ENCODE measurements at places on chromosomes 12 and 14. TPM values are rescaled to one million over a fixed set of nuclear protein-coding genes. Genes with fewer than 3 reads are reported as not detected.

DNA sequence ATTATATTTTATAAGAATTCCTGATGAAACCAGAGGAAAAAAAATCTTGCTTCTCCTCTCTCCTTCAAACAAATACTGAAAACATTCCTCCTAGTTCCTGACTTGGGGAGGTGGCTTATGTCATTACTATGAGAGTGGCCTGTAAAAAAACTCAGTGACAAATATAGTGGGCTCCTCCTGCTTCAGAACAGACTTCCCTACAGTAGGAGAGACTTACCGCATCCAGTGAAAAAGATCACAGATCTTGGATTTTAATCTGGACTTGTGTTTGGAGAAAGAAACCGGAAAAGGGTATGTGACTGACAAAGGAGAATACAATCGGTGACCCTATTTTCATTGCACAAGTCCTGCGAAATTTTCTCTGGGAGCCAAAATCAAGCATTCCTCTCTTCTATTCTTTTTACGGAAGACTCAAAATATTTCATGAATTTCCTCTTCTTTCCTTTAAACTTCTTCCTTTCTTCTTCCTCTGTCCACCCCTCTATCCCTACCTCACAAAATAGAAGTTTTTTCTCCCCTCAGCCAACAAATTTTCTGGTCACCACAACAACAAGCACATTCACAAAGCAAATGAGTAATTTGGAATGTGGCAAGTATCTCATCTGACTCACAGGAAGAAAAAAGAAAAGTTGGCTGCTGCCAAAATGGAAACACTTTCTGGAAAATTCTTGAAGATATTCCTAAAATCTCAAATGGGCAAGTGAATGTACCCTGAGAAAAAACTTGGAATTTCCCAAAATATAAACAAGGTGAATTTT, 185.1 kb upstream of the CDKN3 start:
- no peak overlapping the region for H3K4me3 ChIP-seq
- no peaks in the 10 kb centered on the region for H3K36me3 ChIP-seq
- DNase-seq, result no peak
- no peaks in the 10 kb centered on the region for H3K27me3 ChIP-seq
- H3K27ac ChIP-seq, result no peak overlapping the region

- DNase-seq, result peak; percentile 70
- no peak overlapping the region for H3K27ac ChIP-seq
- H3K27me3 ChIP-seq, result no peaks in the 10 kb centered on the region
- no peaks in the 10 kb centered on the region for H3K4me1 ChIP-seq
These were observed 8.1 kb upstream of the PPP1R1A start for GRCh38 chr12:54596526-54596946.

- no peak overlapping the region for H3K27ac ChIP-seq
- no peaks in the 10 kb centered on the region for H3K36me3 ChIP-seq
- H3K4me3 ChIP-seq, result no peak overlapping the region
- DNase-seq, result no peak
- peaks cover 4% of the 10 kb centered on the region for H3K4me1 ChIP-seq
These were observed 27.9 kb upstream of the EVL start for GRCh38 chr14:100037353-100037752.

- no peaks in the 10 kb centered on the region for H3K4me1 ChIP-seq
- no peak for DNase-seq
- H3K27ac ChIP-seq, result no peak overlapping the region
These were observed 112.3 kb upstream of the BCL2L14 start for GRCh38 chr12:11958221-11959091.

GRCh38 chr12:80419644-80420043, 24.4 kb upstream of the PTPRQ start:
- no peak overlapping the region for H3K4me3 ChIP-seq
- H3K4me1 ChIP-seq, result peaks cover 2% of the 10 kb centered on the region
- no peak overlapping the region for H3K27ac ChIP-seq
- DNase-seq, result no peak
- H3K27me3 ChIP-seq, result no peaks in the 10 kb centered on the region

- H3K4me3 ChIP-seq, result no peak overlapping the region
- DNase-seq, result no peak
These were observed 44.7 kb downstream of the RIN3 start for GRCh38 chr14:92558319-92558718.

GRCh38 chr12:53750812-53751335, 905 bp downstream of the CISTR start:
- no peak overlapping the region for H3K27ac ChIP-seq
- peaks cover 6% of the 10 kb centered on the region for H3K4me1 ChIP-seq
- H3K4me3 ChIP-seq, result peak overlapping the region; percentile 47
- no peaks in the 10 kb centered on the region for H3K27me3 ChIP-seq
- no peaks in the 10 kb centered on the region for H3K36me3 ChIP-seq
- peak; percentile 37 for DNase-seq

- H3K27me3 ChIP-seq, result no peaks in the 10 kb centered on the region
- H3K27ac ChIP-seq, result no peak overlapping the region
- peak; percentile 64 for DNase-seq
- H3K4me1 ChIP-seq, result peaks cover 7% of the 10 kb centered on the region
These were observed 853 bp downstream of the USP5 start for GRCh38 chr12:6852651-6853354.

DNA sequence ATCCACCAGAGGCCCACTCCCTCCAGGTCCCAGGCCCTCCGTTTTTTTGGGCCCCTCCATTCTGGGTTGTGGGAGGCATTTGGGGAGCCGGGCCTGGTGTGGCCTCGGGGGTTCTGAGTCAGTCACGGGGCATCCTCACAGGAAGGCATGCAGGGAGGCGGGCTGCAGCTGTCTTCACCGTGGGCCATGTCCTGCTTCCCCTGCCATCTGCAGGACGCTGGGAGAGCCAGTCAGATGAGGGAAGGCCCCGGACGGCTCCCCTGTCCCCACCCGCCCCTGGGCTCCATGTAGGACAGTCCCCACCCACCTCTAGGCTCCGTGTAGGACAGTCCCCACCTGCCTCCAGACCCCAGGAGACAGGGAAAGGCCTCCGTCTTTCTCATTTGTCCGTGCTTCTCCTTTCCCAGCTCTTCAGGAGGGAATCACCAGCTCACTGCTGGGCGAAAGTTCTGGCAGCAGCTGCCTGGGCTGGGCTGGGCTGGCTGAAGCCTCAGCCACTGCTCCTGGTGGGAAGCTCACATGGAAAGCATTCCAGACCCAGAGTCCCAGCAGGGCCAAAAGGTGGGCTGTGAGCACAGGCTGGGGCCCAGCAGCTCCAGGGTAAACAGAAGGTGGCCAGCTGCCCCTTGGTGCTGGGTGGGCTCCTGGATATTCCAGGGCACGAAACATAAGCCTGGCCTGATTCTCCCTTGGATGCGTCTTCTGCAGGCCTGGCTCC, 217.8 kb downstream of the KIF26A start:
- no peak overlapping the region for H3K4me3 ChIP-seq
- no peaks in the 10 kb centered on the region for H3K27me3 ChIP-seq
- H3K4me1 ChIP-seq, result no peaks in the 10 kb centered on the region
- no peak for DNase-seq

- no peaks in the 10 kb centered on the region for H3K27me3 ChIP-seq
- no peak for DNase-seq
- no peak overlapping the region for H3K4me3 ChIP-seq
- H3K4me1 ChIP-seq, result no peaks in the 10 kb centered on the region
- H3K36me3 ChIP-seq, result no peaks in the 10 kb centered on the region
These were observed 419.0 kb upstream of the TMPO start for GRCh38 chr12:98096436-98096835.

GRCh38 chr12:92039046-92039445, 106.6 kb downstream of the BTG1 start:
- no peak overlapping the region for H3K27ac ChIP-seq
- no peak overlapping the region for H3K4me3 ChIP-seq
- peaks cover 3% of the 10 kb centered on the region for H3K4me1 ChIP-seq
- H3K36me3 ChIP-seq, result no peaks in the 10 kb centered on the region
- DNase-seq, result no peak
- no peaks in the 10 kb centered on the region for H3K27me3 ChIP-seq

- H3K27me3 ChIP-seq, result no peaks in the 10 kb centered on the region
- no peaks in the 10 kb centered on the region for H3K4me1 ChIP-seq
- no peak overlapping the region for H3K4me3 ChIP-seq
- no peak for DNase-seq
- no peak overlapping the region for H3K27ac ChIP-seq
- H3K36me3 ChIP-seq, result no peaks in the 10 kb centered on the region
These were observed 55.5 kb upstream of the TTC7B start for GRCh38 chr14:90871605-90872233.

DNA sequence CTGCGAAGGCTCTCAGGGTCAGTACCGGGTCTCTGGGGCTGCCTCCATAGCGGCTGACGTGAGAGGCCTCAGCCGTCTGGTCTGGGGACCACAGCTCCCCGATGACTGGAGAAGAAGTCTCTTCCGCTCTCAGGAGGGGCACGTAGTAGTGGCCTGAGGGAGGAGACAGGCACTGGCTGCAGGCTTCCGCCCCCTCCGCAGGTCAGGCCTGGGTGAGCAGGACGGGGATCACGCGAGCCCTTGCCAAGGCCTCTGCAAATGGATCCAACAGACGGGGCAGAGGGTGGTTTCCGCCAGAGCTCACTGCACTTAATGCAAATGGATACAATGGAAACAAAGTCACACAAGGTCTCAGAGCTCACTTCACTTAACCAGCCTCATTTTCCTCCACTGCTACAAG, 24.7 kb downstream of the ANKLE2 start:
- H3K36me3 ChIP-seq, result no peaks in the 10 kb centered on the region
- DNase-seq, result no peak
- no peak overlapping the region for H3K27ac ChIP-seq
- H3K27me3 ChIP-seq, result no peaks in the 10 kb centered on the region
- no peak overlapping the region for H3K4me3 ChIP-seq

- no peak overlapping the region for H3K27ac ChIP-seq
- no peak overlapping the region for H3K4me3 ChIP-seq
- peaks cover 12% of the 10 kb centered on the region for H3K4me1 ChIP-seq
- no peaks in the 10 kb centered on the region for H3K27me3 ChIP-seq
- no peaks in the 10 kb centered on the region for H3K36me3 ChIP-seq
These were observed 114.8 kb downstream of the DIP2B start for GRCh38 chr12:50619610-50619958.

- H3K4me3 ChIP-seq, result no peak overlapping the region
- no peak for DNase-seq
- no peak overlapping the region for H3K27ac ChIP-seq
- no peaks in the 10 kb centered on the region for H3K36me3 ChIP-seq
These were observed 24.5 kb downstream of the BEGAIN start for GRCh38 chr14:100562751-100563150.

- H3K4me3 ChIP-seq, result peak overlapping the region; percentile 13
- no peaks in the 10 kb centered on the region for H3K27me3 ChIP-seq
- H3K36me3 ChIP-seq, result no peaks in the 10 kb centered on the region
- peaks cover 16% of the 10 kb centered on the region for H3K4me1 ChIP-seq
- H3K27ac ChIP-seq, result no peak overlapping the region
These were observed 33.5 kb upstream of the EVL start for GRCh38 chr14:100031506-100032281.

GRCh38 chr14:37992499-37992898, 215.2 kb upstream of the SSTR1 start:
- no peaks in the 10 kb centered on the region for H3K36me3 ChIP-seq
- no peak overlapping the region for H3K4me3 ChIP-seq
- H3K27me3 ChIP-seq, result no peaks in the 10 kb centered on the region
- no peaks in the 10 kb centered on the region for H3K4me1 ChIP-seq

DNA sequence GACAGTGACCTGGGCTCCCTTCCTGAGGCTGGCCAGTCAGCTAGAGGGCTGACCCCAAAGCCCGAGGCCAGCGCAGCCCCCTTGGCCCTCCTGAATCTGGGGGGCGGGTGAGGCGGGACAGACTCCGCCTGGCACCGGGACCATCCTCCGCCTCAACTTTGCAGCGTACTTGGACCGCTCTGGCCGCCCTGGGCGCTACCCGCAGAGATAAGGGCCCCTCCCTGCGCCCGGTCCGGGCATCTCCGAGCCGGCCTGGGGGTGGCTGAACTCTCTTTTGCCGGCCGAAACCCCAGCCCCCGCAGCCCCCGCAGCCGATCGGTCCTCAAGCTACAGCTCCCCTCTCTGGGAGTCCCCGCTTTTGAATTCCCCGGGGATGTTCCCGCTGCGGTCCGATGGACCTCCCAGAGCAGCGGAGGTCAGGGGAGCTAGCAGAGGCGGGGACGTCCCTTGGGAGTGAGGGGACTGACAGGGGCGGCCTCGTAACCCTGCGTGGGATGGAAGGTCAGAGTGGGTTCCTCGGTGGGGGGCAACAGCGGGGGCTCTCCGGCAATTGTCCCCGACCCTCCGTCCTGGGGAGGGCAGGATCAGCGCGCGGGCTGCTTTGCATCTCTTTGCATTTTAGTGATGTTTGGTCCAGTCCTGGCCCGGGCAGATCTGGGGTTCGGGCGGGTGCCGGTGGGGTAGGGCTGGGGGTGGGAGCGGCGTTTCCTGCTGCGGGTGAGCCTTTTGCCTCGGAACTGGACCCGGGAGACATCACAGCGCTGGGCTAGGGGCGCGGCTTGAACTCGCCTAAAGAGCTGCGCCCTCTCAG, at the start of gene CRIP1:
Gene CRIP1, plus strand, starts transcription at position 724 of the 811 bp plus-strand sequence. CDS start 374 bp downstream, outside the sequence.
- H3K27me3 ChIP-seq, result no peaks in the 10 kb centered on the region
- no peak within 1 kb of the TSS for H3K27ac ChIP-seq
- DNase-seq, result no peak
- no peaks in the 10 kb centered on the region for H3K36me3 ChIP-seq
- peak within 1 kb of the TSS; percentile 33 for H3K4me3 ChIP-seq
- H3K4me1 ChIP-seq, result peaks cover 12% of the 10 kb centered on the region

DNA sequence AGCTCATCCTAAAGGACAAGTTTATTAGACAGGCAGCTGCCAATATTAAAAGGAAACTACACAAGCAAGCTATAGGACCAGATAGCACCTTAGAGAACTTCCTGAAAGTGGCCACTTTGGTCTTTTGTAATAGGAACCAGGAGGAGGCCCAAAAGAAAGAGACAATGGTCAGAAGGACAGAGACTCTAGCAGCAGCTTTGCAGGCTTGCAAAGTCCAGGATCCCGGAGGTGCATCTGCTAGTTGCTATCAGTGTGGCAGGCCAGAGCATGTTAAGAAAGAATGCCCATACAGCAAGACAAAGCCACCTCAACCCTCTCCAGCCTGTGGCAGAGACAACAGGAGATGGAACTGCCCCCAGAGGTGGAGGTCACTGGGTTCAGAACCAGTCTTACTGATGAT, 23.4 kb downstream of the APOBEC1 start:
- H3K4me3 ChIP-seq, result no peak overlapping the region
- H3K36me3 ChIP-seq, result no peaks in the 10 kb centered on the region
- DNase-seq, result no peak
- H3K27me3 ChIP-seq, result no peaks in the 10 kb centered on the region
- no peaks in the 10 kb centered on the region for H3K4me1 ChIP-seq

Gene CDCA3
- 1.6 TPM for polyA plus RNA-seq

Gene GPRC5D
- 0.22 TPM for polyA plus RNA-seq

Gene STON2
- polyA plus RNA-seq, result 4.8 TPM

Gene OTOGL
- 0.12 TPM for polyA plus RNA-seq

Gene LRP1-AS
- not detected for polyA plus RNA-seq

Gene KRT6B
- polyA plus RNA-seq, result not detected

Gene FAM186B
- polyA plus RNA-seq, result 0.46 TPM

Gene P2RX2
- polyA plus RNA-seq, result 0.11 TPM

Gene GLIPR1L1
- not detected for polyA plus RNA-seq

Gene SSTR1
- polyA plus RNA-seq, result 1.4 TPM

Gene PLBD1
- polyA plus RNA-seq, result 54.0 TPM

Gene LYZ
- 24.6 TPM for polyA plus RNA-seq

Gene MIPOL1
- polyA plus RNA-seq, result 5.0 TPM

Gene SSPN
- 32.8 TPM for polyA plus RNA-seq
